Foreskin fibroblast (primary cell): ENCODE measurements at places on chromosomes 11 and 22.

DNA sequence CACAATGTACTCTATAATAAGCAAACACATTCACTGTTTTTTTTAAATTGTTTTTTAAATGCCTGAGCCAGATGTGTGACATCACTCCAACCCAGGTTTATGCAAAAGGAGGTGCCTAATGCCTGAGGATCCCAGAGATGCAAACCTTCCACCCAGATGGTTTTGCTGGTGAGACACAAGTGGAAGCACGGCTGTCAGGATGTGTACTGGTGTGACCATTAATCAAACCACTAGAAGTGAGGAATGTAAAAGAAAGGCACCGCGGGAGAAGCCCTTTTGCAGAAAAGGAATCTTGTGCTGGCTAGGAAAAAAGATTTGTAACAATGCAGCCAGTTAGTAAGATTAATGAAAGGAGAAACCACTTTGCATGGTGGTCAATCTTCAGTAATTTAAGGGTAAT lies 407.4 kb downstream of the LARGE1 start:
- DNase-seq: no peak

GRCh38 chr11:73869332-73869949 lies 7.2 kb downstream of the COA4 start:
- DNase-seq: peak; percentile 36

- DNase-seq: peak; percentile 99
Measured at GRCh38 chr11:67373648-67374570, 511 bp upstream of the CLCF1 start.

DNA sequence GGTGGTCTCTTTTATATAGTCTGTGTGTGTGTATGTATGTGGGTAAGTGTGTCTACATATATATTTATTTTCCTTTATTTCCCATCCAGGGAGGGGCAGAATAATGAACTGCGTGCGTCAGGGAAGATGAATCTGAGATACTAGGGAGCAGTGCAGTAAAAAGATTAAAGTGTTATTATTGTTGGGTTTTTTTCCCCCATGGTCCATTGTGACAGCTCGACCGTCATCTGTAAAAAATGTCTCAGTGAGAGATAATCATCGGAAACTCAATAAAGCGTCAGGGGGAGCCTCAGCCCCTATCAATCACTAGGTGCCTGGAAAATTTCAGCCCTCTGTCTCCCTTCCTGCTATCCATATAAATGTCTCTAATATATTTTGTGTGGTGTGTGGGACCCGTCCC lies 64.6 kb downstream of the CLPB start:
- DNase-seq: no peak

DNA sequence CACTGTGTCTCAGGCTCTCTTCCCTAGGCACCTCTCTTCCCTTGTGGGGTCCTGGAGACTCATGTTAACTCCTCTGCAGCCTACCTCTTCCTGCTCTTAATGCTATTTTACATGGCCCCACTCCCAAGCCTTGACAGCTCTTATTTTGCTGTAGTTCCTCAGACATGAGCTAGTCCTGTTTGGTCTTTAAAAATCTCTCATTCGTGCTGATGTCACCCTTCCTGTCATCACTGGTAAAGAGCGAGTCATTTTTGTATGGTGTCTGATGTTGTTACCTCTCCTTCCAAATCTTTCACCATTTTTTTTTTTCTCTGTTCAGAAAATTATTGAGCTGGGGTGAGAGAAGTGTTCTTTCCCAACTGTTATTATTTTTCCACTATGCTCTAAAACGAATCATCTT lies 84.8 kb upstream of the ZBED5 start:
- no peak for DNase-seq

DNA sequence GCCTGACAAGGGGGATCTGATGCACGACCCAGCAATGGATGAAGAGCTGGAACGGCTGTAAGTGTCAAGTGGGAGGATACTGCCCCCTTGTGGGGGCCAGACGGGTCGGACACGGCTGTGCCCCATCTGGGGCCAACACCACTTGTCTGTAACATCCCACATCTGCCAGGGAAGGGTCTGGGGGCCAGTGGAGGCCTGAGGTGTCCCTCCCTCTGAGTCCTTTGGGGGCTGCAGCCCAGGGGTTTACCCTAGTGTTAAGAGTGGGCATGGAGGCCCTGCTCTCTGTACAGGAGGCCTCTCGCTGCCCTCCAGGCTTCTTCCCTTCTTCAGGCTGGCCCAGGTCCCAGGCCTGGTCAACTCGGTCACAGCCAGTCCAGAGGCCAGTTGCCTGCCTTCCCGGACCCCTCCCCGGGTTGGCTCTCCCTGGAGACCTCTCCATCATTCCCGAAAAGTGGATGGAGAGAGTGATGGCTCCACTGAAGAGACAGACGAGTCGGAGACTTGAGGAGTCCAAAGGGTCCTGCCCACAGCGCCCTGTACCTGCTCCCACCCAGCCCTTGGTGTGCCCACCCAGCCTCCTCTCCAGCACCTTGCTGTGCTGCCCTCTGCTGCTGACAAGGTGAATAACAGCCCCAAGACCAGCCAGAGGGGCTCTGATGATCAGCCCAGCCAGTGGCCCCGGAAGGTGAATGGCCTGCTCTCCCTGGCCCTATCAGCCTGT lies 15.4 kb downstream of the ARFGAP2 start:
- DNase-seq: peak; percentile 88

DNA sequence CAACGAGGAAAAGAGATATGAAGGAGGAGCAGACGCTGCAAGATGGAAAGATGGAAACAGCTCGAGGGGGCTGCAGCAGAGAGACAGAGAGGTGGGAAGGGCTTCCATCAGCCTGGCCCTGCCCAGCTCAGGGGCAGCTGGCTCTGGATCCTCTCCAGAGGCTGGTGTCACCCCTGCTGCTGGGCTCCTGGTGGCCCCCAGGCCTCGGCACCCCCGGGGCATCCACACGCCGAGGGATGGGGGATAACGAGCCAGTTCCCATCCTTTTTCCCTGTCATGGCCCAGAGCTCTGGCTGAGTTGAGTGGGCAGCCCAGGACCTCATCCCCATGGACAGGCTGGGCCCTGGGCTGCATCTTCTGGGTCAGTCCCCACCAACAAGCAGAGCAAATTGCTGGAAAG lies 102.3 kb downstream of the ST3GAL4 start:
- DNase-seq: no peak

DNA sequence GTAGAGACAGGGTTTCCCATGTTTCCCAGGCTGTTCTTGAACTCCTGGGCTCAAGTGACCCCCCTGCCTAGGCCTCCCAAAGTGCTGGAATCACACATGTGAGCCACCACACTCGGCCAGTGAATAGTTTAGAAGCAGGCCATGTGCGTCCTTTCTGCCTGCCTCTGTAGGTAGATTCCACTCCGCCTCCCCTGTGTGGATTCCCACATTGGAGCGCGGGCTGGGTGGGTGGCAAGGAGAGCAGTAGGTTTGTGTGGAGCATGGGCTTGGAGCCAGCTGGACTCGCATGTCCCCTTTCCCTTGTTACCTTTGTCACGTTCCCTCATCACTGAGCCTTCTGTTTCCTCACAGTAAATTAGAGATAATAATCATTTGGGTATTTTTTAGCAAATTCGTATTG lies 21.7 kb downstream of the PPFIA1 start:
- no peak for DNase-seq

DNA sequence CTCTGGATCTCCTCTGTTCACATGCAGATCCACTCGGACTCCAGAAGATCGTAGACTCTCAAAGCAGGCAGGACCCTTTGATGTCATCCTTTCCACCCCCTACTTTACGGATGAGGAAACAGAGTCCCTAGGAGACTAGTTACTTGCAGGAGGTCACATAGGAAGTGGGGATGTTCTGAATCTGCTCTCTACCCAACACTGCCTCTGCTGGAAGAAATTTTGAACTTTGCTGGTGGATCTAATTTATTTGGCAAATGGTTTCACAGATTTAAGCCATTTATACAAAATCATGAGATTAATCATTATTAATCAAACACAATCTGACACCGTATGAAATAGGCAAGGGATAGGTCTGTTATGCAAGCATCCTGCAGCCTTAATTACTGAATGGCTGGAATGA lies 55.0 kb upstream of the USP47 start:
- no peak for DNase-seq

DNA sequence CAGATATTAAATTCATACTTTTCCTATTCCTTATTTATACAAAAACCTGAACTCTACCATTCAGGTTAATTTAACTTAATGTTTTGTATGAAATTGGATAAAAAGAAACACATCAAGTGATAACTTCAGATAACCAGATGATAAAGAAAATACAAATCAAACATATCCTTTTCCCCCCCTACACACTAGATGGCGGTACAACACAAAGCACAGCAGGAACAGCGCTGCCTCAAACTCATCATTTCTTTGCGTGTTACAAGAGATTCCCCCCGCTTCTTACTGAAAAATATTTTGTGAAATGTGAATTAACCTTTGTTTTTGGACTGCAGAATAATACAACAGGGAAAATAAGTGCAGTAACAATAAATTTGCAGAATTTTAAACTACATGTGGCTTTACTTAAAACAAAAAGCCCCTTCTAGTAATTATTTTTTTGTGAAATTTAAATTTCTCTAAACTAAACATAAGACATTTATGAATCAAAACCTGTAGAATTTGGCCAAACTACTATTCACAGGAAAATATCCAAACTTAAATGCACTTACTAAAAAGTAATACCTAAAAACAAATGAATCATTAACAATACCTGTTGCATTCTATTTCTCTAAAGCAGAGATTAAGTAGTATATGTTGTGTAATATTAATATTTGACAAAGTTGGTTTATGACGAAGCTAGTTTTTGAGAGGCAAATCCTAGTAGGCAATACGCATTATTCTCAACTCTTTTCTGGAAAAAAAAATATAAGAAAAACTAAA lies 74.4 kb downstream of the ARHGAP32 start:
- DNase-seq: peak; percentile 52

- DNase-seq: peak; percentile 60
Measured at GRCh38 chr22:20205964-20206708, 55.3 kb upstream of the CCDC188 start.

- no peak for DNase-seq
Measured at GRCh38 chr11:134481135-134481534, 69.1 kb upstream of the B3GAT1 start.

GRCh38 chr11:35783809-35784208 lies 121.2 kb downstream of the TRIM44 start:
- no peak for DNase-seq

DNA sequence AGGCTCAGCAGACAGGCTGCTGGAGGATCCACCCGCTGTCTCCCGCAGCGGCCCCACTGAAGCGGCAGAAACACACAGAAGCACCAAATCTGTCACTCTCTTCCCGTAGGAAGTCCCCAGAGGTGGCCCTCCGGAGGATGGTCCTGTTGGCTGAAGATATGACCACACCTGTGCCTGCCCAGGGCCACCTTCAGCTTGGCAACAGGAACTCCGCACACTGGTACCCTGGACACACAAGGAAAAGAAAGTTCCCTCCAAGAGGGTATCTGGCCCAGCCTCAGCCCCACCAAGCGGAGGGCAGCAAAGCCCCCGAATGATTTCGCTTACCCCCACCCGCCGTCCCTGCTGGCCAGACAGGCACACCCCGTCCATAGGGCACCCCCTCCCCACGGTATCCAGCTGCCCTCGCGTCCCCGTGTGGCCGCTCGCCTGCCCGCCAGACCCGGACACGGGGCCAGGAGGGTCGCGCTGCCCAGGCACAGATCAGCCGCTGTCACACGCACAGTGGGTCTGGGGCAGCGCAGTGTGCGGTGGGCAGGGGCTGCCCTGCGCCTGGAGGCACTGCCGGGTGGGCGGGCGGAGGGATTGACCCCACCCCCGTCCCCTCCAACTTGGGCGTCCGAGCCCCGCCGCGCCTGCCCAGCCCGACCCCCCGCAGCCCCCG lies 7.0 kb downstream of the RASSF7 start:
- DNase-seq: no peak

GRCh38 chr11:15965562-15966250 lies 390.6 kb downstream of the SOX6 start:
- no peak for DNase-seq

DNA sequence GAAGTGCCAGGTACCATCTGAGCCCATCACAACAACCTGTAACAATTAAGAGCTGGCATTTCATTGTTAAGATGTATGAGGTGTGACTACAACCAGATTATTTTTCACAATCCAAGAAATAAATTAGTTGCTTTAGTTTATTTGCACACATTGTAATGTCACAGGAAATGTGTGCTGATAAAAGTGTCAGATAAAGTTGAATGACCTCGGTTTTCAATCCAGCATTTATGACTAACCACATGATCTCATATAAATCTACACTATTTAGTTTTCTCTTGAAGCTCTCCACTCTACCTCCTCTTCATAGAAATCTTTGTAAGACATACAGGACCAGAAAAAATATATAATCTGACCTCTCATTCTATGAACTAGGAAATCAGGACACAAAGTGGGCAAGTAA lies 166.2 kb downstream of the PGR start:
- no peak for DNase-seq

GRCh38 chr11:117094776-117095175 lies 3.5 kb downstream of the SIK3 start:
- DNase-seq: peak; percentile 26

GRCh38 chr22:33886696-33887095 lies 33.6 kb downstream of the LARGE1 start:
- DNase-seq: no peak

- no peak for DNase-seq
Measured at GRCh38 chr11:124749912-124750311, 2.1 kb downstream of the VSIG2 start.

DNA sequence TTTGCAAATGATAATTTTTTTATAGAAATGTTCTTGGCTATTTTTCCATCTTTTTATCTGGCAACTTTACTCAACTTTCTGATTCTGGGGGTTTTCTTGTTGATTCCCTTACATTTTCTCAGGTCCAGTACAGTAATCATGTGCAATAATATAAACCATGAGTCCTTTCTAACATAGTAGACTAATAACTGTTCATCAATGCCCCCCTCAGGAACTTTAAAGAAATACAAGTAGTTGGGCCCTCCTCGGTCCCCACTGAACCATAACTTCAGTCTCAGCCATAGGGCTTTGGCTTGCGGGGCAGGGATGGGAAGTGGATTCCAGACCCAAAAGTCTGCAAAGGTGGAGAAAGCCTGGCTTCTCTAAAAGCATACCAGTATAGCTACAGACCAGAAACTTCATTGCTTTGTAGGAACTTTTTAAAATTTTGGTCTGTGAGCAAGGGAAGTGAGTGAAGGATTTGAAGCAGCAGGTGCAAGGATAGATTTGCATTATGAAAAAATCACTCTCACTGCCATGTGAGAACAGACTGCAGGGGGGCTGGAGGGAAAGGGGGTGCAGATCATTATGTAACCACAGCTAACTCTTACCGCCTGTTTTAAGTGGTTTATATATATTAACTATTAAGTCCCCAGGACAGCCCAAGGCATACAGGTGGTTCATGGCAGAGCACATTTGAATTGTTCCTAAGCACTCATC lies 10.4 kb upstream of the TUB start:
- DNase-seq: peak; percentile 65

GRCh38 chr22:41256254-41257253 lies 15.8 kb upstream of the CHADL start:
- DNase-seq: peak; percentile 83

GRCh38 chr11:47538741-47539565 lies 14.0 kb downstream of the CELF1 start:
- no peak for DNase-seq

DNA sequence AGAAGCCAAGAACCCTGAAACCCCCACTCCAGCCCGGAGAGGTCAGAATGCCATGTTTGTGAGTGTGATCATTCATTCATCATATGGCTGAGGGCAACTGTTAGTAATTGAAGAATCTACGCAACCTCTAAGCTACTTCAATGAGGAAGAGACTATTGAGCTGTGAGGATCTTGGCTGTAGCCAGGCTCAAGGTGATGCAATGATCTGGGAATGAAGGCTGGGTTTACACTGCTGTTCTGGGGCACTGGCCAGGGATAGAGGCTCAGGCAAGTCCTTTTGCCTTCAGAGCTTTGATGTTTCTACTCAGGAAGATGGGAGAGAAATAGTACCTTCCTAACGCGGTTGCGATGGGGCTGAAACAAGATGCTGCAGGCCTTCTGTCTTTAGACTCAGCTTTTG lies 12.9 kb downstream of the CRYBB2 start:
- DNase-seq: peak; percentile 21
